ENCODE measurements at places on chromosomes 16 and 17.
A peak's percentile ranks its signal among the peaks of the same experiment; 100 is the strongest.

DNA sequence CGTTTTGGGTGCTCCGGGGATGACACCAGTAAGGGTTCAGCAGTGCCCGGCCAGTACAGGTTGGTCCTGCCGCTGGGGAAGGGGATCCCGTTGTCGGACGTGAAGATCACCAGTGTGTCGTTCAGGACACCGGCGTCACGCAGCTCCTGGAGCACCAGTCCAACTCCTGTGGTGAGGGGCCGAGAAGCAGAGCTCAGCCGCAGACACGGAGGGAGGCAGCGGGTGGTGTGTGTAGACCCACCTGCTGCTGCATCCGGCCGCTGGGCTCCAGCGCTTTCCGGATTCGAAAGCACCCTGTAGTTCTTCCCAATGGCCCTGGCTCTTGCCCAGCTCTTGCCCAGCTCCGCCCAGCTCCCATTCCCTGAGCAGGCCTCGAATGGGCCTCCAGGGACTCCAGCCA lies 8.0 kb downstream of the SGSH start:
- DNase-seq = no peak
- H3K27ac ChIP-seq = no peak overlapping the region
- no peaks in the 10 kb centered on the region for H3K4me1 ChIP-seq
- no peak overlapping the region for H3K4me3 ChIP-seq

GRCh38 chr17:2175294-2175628 lies 120.4 kb downstream of the HIC1 start:
- H3K27me3 ChIP-seq = no peaks in the 10 kb centered on the region
- peaks cover 76% of the 10 kb centered on the region for H3K4me1 ChIP-seq
- H3K4me3 ChIP-seq = no peak overlapping the region
- H3K36me3 ChIP-seq = no peaks in the 10 kb centered on the region
- no peak overlapping the region for H3K27ac ChIP-seq
- DNase-seq = no peak

- no peak overlapping the region for H3K4me3 ChIP-seq
- no peaks in the 10 kb centered on the region for H3K4me1 ChIP-seq
- no peak overlapping the region for H3K27ac ChIP-seq
- no peaks in the 10 kb centered on the region for H3K27me3 ChIP-seq
- H3K36me3 ChIP-seq = no peaks in the 10 kb centered on the region
Observed at GRCh38 chr17:31462261-31462660, 70.8 kb downstream of the RAB11FIP4 start.

- H3K27ac ChIP-seq = no peak overlapping the region
- no peak for DNase-seq
- H3K27me3 ChIP-seq = no peaks in the 10 kb centered on the region
- no peaks in the 10 kb centered on the region for H3K4me1 ChIP-seq
Observed at GRCh38 chr16:14564861-14565687, 65.0 kb downstream of the PARN start.

DNA sequence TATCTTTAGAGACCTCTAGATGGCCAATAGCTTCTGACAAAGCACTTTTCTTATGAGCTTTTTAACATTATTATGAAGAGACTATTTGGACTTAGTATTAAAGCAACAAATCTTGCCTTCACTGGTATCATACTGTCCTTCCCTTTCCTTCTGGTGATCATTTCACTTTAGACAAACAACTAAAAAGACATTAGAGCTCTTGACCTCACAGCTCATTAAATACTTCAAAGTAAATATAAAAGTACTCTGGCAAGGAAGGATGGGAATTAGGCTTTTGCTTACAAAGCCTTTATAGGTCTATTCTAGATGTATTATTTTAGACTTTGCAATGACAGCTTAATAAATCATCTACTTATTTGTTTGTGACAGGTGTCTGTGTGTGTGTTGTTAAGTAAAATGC lies 11.1 kb downstream of the STXBP4 start:
- no peaks in the 10 kb centered on the region for H3K27me3 ChIP-seq
- H3K36me3 ChIP-seq = no peaks in the 10 kb centered on the region
- DNase-seq = no peak
- H3K4me3 ChIP-seq = no peak overlapping the region
- peak overlapping the region; percentile 82 for H3K27ac ChIP-seq

GRCh38 chr17:71192039-71192555 lies 928.7 kb upstream of the SOX9 start:
- no peaks in the 10 kb centered on the region for H3K27me3 ChIP-seq
- no peaks in the 10 kb centered on the region for H3K4me1 ChIP-seq

DNA sequence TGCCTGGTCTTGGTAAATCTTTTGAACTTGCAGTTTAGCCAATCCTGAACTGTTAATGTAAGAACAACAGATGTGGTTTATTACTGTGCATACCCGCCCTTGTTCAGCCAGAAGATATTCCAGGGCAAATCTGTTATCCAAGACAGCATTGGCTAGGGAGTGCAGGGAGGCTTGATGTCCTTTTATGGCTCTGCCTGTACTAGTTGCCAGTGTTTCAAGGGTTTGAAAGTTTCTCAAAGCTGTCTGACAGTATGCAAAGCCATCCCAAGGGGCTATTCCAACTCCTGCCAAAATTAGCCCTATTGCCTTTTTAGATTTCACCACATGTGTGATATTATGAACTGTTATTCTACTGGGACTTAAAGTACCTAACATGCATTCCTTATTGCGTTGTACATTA lies 30.1 kb downstream of the LCMT1 start:
- no peaks in the 10 kb centered on the region for H3K27me3 ChIP-seq
- no peaks in the 10 kb centered on the region for H3K36me3 ChIP-seq
- H3K4me3 ChIP-seq = no peak overlapping the region
- no peaks in the 10 kb centered on the region for H3K4me1 ChIP-seq

- DNase-seq = no peak
- no peaks in the 10 kb centered on the region for H3K27me3 ChIP-seq
- no peak overlapping the region for H3K4me3 ChIP-seq
- no peaks in the 10 kb centered on the region for H3K36me3 ChIP-seq
Observed at GRCh38 chr16:68995011-68995504, 110.4 kb upstream of the HAS3 start.

Data from tibial nerve (tissue), 4 donors.